ENCODE measurements at places on chromosomes 1 and 21. TPM values are rescaled to one million over a fixed set of nuclear protein-coding genes. Genes with fewer than 3 reads are reported as not detected.

CDK18 gene
- total RNA-seq = 2.7 TPM

SLAMF7 gene
- 7.9 TPM for total RNA-seq

KRTAP13-1 gene
- not detected for total RNA-seq

DNA sequence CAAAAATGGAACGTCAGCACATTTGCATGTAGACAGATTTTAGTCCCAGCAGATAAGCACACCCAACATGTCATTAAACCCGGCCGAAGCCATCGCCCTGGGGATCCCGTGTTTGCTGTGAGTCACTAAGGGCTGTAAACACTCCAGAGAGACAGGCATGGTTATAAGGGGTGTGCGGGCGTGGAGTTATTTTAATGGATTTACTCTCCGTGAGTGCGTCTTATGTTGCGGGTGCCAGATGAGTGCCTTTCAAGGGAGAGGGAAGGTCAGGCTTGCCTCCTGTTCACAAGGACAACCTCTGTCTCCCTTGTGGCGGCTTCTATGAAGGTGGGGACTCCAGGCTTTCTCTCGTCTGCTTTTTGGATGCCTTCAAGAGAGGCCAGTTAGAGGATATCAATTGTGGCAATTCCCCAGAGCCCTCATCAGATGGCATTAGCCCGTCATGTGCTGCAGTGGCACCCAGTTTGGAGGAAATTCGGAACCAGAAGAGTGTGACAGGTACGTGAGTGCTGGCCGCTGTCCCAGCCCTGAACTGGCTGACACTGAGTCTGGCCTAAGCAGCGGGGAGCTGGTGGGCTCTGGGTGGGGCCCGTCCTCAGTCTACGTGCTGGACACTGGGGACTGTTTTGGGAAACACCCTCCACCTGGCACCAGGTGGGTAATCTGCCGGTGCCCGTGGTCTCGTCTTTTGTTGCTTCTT is 223.8 kb upstream of the TMEM51 start:
- no peak for DNase-seq

PLEKHO1 gene
- 23.2 TPM for total RNA-seq

- no peak for DNase-seq
Observed at GRCh38 chr1:155931332-155932038, 2.7 kb downstream of the KHDC4 start.

DNA sequence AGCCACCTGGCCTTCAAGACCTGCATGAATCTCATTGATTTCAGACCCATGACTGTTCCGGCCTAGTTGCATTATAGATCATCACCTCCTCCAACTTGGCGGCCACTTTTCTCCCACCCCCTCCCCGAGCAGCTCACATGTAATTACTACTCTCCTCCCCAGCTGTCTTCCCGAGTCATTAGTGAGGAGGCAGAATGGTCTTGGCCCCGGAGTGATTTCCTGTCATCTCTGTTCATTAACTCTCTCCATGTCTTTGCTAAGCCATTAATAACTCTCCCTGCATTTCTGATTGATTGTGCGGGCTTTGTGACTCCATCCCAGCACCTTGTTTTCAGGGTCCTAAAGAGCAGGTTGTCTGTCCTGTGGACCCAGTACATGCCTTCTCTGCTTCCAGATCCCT is 75.6 kb upstream of the CNTN2 start:
- DNase-seq = no peak

- peak; percentile 42 for DNase-seq
Observed at GRCh38 chr21:33402001-33402979, 923 bp upstream of the IFNGR2 start.

IFNLR1 gene
- total RNA-seq = not detected

RPE65 gene
- total RNA-seq = not detected

OPRD1 gene
- total RNA-seq = not detected

DNA sequence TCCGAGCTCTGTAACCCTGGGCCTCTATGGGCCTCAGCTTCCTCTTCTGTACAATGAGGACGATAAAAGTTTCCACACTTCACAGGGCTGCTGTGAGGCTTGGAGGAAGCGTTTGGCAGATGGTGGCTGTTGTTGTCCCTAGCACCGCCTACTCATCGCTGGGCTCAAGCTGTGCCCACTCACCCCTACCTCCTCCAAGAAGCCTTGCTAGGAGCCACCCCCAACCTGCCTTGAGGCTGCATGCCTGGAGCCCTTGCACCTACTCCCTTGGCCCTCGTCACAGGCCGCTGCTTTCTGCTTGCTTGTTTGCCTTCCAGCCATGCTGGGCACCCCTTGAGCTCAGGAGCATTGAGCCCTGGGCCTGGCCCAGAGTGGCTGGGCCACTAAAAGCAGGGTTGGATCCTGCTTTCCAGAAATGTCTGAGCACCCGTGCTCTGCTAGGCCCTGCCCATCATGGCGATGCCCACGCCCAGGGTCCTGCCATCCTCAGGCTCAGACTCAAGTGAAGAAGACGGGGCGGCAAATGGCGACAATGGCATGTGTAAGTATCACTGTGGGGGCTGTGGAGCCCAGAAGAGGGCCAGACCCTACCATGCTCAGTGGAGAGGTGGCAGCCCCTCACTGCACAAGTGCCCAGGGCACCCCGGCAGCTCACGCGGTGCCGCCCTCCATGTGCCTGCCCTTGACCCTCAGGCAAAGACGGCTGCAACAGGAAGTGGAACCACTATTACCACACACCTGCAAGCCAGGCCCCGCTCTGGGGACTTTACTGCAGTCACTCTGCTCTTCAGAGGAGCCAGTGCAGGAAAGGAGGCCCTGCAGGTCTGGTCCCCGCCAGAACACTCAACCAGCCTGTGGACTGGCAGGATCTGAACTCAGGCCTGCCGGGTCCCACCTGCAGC is 9.5 kb downstream of the SH3BGRL3 start:
- no peak for DNase-seq

KNCN gene
- total RNA-seq = not detected

- DNase-seq = no peak
Observed at GRCh38 chr21:35343046-35343819, 294.1 kb upstream of the RUNX1 start.

GRCh38 chr1:161019751-161020495 is 1.0 kb downstream of the F11R start:
- no peak for DNase-seq

DNA sequence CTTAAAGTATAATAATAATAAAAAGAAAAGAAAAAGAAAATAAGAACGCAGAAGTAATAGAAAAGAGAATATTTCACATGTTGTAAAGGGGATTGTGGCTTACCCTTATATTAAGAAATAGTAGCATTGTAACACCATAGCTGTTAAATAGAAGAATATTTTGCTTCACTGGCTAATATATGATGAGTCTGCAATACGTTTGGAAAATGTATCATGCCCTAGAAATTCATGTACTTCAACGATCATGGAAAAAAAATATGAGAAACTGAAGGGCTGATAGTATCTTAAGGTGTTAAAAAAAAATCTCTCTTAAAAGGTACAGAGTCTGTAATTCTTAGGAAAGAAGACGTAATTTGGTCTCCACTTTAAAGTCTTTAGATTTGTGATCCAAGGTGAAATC is 1390.5 kb upstream of the ADGRL2 start:
- no peak for DNase-seq

DNA sequence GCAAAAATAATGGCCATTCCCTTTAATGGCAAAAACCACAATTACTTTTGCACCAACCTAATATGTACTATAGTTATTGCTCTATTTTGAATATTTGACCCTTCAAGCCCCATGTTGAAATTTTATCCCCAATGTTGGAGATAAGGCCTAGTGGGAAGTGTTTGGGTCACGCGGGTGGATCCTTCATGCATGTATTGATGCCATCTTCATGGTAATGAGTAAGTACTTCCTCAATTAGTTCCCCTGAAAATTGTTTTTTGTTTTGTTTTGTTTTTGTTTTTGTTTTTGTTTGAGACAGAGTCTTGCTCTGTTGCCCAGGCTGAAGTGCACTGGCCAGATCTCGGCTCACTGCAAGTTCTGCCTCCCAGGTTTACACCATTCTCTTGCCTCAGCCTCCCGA is 9.8 kb upstream of the USP25 start:
- DNase-seq = no peak

GRCh38 chr1:76635784-76636183 is 231.5 kb upstream of the ST6GALNAC5 start:
- no peak for DNase-seq

KRTAP11-1 gene
- total RNA-seq = not detected

CD34 gene
- total RNA-seq = not detected

GRCh38 chr1:180057883-180058396 is 96.7 kb upstream of the QSOX1 start:
- no peak for DNase-seq

- DNase-seq = no peak
Observed at GRCh38 chr21:21165063-21165645, 166.9 kb downstream of the NCAM2 start.

DNA sequence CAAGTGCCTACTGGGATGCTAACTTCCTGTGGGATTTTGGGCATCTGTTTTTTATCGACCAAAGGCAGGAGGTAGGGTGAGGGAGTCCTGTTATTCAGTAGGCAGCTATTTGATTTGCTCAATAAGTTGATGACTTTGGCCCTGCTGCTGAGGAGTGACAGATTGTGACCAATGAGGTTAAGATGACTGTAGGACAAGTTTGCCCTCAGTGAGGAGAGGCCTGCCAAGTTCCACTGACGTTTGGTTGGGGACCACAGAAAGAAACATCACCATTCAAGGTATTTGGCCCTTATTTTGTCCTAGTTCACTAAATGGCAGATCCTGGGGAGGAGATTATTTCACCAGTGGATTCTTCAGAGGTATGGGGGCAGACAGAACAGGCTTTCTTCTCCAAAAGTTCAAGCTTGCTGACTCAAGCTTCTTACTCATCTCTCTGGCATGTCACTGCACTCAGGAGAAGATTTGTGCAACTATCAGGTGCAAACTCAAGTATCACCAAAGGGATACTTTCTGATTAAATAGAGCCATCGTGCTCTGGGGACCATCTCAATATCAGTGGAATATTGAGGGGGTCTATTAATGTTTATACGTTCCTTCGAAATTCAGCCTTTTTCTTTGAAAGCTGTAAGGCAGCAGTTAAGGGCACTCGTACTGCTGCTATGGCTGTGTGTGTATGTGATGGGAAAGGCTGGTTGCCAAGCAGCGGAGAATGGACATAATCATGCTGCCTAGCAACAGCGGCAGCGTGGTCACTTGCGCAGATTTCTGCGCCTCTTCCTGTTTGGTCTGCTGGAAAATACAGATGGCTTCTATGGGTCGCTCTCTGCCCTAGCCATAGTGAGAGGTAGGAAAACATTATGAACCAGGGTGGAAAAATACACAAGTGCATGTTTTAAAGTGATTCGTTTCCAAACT is 78.7 kb downstream of the PBX1 start:
- DNase-seq = peak; percentile 18

NOL9 gene
- total RNA-seq = 25.1 TPM

OR2L8 gene
- total RNA-seq = not detected

IL12RB2 gene
- 28.6 TPM for total RNA-seq

ADAR gene
- total RNA-seq = 184 TPM

- DNase-seq = no peak
Observed at GRCh38 chr1:6723621-6724428, 22.2 kb upstream of the DNAJC11 start.

- DNase-seq = no peak
Observed at GRCh38 chr1:212410231-212410820, 4.4 kb downstream of the PACC1 start.

DNA sequence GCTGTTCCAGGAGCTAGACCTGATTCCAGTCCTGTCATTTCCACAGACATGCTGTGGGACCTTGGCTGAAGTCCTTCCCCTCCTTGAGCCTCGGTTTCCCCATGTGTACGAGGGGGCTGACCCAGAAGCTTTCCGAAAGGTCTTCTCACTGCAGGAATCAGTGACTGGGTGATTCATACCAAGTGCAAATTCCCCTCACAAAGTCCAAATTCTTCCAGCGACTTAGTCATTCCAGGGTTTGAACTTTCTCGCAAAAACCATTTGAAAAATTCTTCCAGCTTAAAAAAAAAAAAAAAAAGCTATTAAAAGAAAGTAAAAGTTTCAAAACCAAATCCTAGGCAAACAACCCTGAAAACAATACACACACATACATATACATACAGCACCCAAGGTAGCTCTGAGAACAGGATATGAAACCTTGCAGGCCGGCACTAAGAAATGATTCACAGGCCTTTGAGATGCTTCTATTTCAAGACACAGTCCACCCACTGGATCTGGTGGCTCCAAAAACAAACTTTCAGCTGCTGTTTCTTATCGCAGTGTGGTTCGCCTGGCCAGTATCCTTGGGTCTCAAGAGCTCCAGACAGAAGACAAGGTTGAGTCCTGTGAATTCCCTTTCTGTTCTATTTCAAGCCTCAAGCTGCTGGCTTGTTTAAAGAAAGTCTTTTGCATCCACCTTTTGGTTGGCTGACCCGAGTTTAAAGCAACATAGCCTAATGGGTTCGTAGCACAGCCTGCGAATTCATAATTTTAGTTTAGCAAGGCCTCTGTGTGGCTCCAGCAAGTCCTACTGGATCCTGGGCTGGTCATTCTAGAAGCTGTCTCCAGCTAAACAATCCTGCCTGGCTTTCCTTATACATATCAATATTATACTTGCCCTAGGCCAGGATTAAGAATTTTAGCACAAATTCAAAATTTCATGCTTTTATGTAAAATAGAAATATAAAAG is 18.0 kb upstream of the ID3 start:
- peak; percentile 49 for DNase-seq

DNA sequence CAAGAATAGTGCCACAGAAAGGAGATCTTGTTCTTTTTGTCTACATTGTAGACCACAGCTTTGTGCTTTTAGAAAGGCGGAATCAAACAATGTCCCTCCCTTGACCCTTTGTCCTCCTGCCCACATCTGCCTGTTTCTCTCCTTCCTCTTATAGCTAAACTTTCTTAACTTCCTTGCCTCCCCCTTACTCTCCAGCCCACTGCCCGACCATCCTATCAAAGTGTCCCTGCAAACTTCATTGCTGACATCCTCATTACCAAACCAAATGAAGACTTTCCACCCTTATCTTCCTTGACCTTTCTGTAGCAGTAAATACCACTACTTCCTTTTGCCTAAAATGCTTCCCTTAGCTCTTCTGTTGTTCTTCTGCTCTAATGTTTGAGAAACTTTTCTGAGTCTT is 5.0 kb downstream of the SELP start:
- no peak for DNase-seq

GRCh38 chr1:240304466-240304865 is 212.8 kb downstream of the FMN2 start:
- no peak for DNase-seq

APOBEC4 gene
- not detected for total RNA-seq

DNA sequence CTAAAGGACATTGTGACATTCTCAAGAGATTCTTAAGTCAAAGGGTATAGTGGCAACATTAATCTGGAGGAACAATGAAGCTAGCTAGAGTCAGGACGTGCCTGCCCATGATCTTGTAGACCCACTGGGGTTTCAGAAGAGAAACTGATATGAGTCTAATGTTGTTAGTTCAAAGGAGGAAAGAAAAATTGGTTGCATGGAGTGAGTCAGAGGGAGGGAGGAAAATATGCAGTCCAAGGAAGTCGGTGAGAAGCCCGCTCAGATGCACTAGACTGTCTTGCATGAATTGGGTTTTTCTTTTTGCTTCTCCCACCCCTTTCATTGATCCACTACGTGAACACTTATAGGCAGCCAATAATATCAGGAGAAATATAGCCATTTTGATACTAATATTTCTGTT is 53.8 kb upstream of the SYT14 start:
- DNase-seq = no peak

PLXNA2 gene
- 0.53 TPM for total RNA-seq

All from SK-MEL-5 (cell line).